ENCODE measurements at places on chromosomes 4 and X. TPM values are rescaled to one million over a fixed set of nuclear protein-coding genes. Genes with fewer than 3 reads are reported as not detected.

- no peak overlapping the region for H3K4me3 ChIP-seq
Observed at GRCh38 chrX:83845397-83845796, 15.5 kb upstream of the CYLC1 start.

GRCh38 chr4:79979785-79980437 lies 93.1 kb downstream of the ANTXR2 start:
- H3K4me1 ChIP-seq, result no peaks in the 10 kb centered on the region
- DNase-seq, result no peak
- H3K4me3 ChIP-seq, result no peak overlapping the region
- peaks cover 2% of the 10 kb centered on the region for H3K36me3 ChIP-seq
- no peaks in the 10 kb centered on the region for H3K27me3 ChIP-seq
- H3K27ac ChIP-seq, result no peak overlapping the region

GRCh38 chr4:179110356-179110755 lies 1668.1 kb upstream of the AGA start:
- H3K4me1 ChIP-seq, result no peaks in the 10 kb centered on the region
- H3K4me3 ChIP-seq, result no peak overlapping the region
- no peaks in the 10 kb centered on the region for H3K27me3 ChIP-seq
- no peak overlapping the region for H3K27ac ChIP-seq

ITGB1BP2 gene
- 1.7 TPM for polyA plus RNA-seq

- no peaks in the 10 kb centered on the region for H3K27me3 ChIP-seq
- no peaks in the 10 kb centered on the region for H3K4me1 ChIP-seq
- no peak overlapping the region for H3K4me3 ChIP-seq
- H3K36me3 ChIP-seq, result no peaks in the 10 kb centered on the region
- no peak overlapping the region for H3K27ac ChIP-seq
Observed at GRCh38 chr4:14810568-14810967, 191.7 kb upstream of the CPEB2 start.

GRCh38 chr4:102692474-102692873 lies 68.3 kb downstream of the MANBA start:
- no peak overlapping the region for H3K4me3 ChIP-seq
- no peaks in the 10 kb centered on the region for H3K4me1 ChIP-seq
- H3K27ac ChIP-seq, result no peak overlapping the region
- H3K27me3 ChIP-seq, result no peaks in the 10 kb centered on the region
- peaks cover 2% of the 10 kb centered on the region for H3K36me3 ChIP-seq

DNA sequence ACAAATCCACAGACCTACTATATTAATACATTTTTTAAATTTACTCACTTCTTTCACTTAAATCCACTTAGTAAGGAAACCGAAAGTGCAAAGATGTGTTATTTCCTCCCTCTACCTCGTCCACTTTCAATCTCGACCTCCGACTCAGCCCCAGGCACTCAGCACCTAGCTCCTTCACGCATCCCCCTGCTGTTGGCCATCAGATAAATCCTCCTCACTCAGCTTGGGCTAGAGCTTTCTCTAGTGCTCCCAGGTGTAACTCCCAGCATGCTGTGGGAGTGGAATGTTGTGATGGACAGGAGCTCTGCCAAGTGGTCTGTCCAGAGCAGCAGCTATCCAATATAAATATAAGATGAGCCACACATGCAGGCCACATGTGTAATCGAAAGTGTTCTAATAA lies 26.7 kb upstream of the TEC start:
- H3K27ac ChIP-seq, result no peak overlapping the region
- no peak for DNase-seq
- H3K36me3 ChIP-seq, result no peaks in the 10 kb centered on the region
- no peak overlapping the region for H3K4me3 ChIP-seq

ABLIM2 gene
- 2.1 TPM for polyA plus RNA-seq

DNA sequence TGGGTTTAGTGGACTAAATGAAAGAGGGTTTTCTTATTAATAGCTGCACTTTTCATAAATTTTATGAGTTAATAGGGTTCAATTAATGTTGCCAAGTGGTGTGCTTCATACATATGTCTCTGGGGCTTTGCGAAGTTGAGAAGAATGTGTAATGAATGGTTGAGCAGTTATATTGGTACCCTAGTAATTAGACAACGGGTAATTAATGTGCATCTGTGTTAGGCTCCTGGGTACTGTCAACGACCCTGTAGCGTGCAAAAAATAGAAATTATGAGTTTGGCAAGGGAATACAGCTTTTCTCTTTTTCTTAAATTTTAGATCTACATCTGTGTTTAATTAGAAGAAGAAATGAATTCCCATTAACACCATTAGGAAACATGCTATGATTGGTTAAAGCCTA lies 1027.7 kb downstream of the ARAP2 start:
- H3K27me3 ChIP-seq, result no peaks in the 10 kb centered on the region
- no peaks in the 10 kb centered on the region for H3K36me3 ChIP-seq
- H3K4me3 ChIP-seq, result no peak overlapping the region

NDST3 gene
- 0.77 TPM for polyA plus RNA-seq

- H3K4me1 ChIP-seq, result no peaks in the 10 kb centered on the region
- no peaks in the 10 kb centered on the region for H3K36me3 ChIP-seq
- DNase-seq, result no peak
- H3K27ac ChIP-seq, result no peak overlapping the region
- no peak overlapping the region for H3K4me3 ChIP-seq
Observed at GRCh38 chr4:26272654-26273615, 47.9 kb upstream of the RBPJ start.

DNA sequence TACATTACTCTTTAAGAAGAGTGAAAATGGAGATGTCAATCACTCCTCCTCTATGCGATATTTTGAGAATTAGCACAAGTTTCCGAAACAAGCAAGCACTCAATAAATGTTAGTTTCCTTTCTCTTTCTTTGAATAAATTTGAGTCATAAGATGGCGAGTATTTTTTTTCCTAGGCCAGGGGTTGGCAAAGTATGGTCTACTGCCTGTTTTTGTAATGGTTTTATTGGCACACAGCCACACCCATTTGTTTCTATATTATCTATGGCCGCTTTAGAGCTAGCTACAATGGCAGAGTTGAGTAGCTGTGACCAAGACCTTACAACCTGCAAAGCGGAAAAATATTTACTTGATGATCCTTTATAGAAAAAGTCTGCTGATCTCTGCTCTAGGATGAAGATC lies 139.5 kb downstream of the MID1 start:
- no peak for DNase-seq
- H3K27ac ChIP-seq, result no peak overlapping the region
- no peaks in the 10 kb centered on the region for H3K27me3 ChIP-seq
- H3K4me1 ChIP-seq, result no peaks in the 10 kb centered on the region
- no peaks in the 10 kb centered on the region for H3K36me3 ChIP-seq
